Stimulated activated CD4-positive, alpha-beta T cell treated with anti-CD3 and anti-CD28 coated beads, Interleukin-2, amount 100 ng/mL, for 48 hours (primary cell): ENCODE measurements at places on chromosomes 12 and 14.
A peak's percentile ranks its signal among the peaks of the same experiment; 100 is the strongest.

DNA sequence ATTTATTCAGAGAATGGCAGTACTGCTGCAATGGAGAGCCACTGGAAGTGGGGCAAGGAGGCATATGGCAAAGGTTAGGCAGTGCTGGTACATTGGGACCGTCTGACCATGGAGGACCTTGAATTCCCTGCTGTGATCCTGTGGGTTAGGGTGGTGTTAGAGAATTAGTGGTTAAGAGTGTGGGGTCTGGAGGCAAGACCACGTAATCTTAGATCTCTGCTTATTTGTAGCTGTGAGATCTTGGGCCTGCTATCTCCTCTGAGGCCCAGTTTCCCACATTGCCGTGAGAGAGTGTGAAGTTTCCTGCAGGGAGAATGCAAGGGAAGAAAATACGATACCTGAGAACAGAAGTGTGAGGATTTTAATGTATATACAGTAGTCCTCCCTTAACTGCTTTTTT lies 147.7 kb downstream of the ERC1 start:
- no peak for DNase-seq

GRCh38 chr14:64654901-64655300 lies 49.3 kb upstream of the PLEKHG3 start:
- no peak for DNase-seq

GRCh38 chr12:122265886-122266229 lies 436 bp downstream of the VPS33A start:
- peak; percentile 21 for DNase-seq

- DNase-seq = no peak
Measured at GRCh38 chr14:75318353-75318752, 39.7 kb downstream of the FOS start.

DNA sequence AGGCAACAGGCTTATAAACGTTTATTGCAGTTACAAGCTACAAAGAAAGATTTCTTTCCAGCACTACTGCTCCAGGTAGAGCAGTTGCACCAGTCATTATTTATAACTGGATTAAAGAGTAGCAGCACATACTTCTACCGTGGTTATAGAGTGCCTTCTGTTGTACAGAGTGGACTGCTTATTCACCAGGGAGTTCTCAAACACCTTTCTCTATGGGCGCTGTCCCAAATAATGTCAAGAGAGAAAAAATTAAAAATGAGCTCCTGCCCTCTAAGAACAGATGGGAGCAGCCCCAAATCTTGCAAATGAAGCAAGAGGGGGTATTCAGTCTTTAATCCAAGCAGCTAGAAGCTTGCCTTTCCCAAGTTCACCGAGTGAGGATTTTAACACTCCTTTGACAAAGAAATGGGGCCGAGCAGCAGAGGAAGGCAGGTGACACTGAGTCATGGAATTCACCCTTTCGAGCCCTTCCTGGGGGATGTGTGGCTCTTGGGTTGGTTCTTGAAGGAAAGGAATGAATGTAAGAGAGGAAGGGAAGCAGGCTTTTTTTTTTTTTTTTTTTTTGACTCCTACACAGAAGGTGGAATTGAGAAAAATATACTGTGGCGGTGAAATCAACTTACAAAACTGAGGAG lies 181.2 kb downstream of the PRKCH start:
- no peak for DNase-seq

GRCh38 chr12:45668641-45669040 lies 60.9 kb upstream of the ARID2 start:
- DNase-seq = no peak

DNA sequence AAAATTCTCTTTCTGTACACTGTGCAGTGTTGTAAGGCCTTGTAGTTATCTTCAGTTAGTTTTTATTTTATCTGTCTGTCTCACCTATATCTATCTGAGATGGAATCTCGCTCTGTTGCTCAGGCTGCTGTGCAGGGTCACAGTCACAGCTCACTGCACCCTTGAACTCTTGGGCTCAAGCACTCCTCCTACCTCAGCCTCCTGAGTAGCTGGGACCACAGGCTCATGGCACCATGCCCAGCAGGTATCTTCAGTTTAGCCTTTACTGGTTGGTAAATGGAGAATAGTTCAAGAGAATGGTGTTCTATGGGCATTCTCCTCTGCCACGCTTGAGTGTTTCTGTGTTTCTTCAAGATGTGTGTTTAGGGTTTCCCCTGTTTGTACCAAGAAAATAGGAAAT lies 13.6 kb downstream of the TULP3 start:
- no peak for DNase-seq

DNA sequence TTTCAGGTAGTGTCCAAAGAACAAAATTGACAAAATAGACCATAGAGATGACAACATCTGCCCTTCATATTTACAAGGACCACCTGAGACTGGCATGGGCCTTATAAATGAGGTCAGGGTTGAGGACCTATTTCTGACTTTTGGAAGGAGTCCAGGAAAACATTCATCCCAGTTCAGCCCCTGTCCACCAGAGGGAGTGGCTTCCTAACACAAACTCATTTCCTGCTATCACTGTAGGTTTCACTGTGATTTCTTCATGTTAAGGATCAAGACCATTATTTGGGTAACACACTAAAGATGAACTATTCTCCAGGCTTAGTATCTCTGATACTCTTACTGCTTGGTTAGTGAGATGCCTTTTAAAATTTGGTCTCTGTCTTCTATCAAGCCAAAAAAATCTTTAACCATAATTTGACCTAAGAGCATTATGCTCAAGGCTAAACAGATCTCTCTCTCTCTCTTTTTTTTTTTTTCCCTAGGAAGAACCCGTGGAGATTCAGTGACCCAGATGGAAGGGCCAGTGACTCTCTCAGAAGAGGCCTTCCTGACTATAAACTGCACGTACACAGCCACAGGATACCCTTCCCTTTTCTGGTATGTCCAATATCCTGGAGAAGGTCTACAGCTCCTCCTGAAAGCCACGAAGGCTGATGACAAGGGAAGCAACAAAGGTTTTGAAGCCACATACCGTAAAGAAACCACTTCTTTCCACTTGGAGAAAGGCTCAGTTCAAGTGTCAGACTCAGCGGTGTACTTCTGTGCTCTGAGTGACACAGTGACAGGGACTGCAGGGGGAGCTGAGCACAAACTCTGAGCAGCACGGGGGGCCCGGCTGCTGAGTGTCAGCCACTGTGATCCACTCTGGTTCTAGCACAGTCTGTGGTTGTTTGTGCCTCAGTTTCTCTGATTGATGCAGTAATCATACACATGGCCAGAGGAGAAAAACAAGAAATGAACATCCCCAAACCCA lies 267.6 kb upstream of the OR4E1 start:
- DNase-seq = no peak
